ENCODE measurements at places on chromosomes 5 and 9.

- peak; percentile 28 for DNase-seq
Observed at GRCh38 chr9:77013206-77013931, 6.1 kb upstream of the FOXB2 start.

- peak; percentile 43 for DNase-seq
Observed at GRCh38 chr9:9352877-9353481, 1259.8 kb downstream of the PTPRD start.

DNA sequence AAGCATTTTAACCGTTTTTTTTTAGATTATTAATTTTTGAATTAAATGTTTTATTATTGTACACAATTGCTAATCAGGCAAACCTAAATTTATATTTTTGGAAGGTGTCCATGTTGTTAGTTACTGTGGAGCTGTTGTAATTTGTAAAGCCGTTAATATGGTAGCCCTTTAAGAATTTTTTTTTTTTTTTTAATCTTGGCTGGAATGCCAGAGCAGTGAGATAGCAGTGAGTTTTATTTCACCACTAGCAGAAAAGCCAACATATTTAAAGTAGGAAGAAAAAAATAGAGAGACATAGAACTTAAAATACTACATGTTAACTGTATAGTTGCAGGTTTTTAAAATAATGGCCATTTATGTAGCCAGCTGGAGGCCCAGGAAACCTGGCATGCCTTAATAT is 35.3 kb upstream of the RNF20 start:
- DNase-seq = no peak

- no peak for DNase-seq
Observed at GRCh38 chr9:74083681-74084433, 413.3 kb upstream of the RORB start.

- DNase-seq = no peak
Observed at GRCh38 chr5:157106630-157107461, 2.0 kb downstream of the HAVCR2 start.

GRCh38 chr5:1096838-1097237 is 15.0 kb downstream of the SLC12A7 start:
- no peak for DNase-seq

DNA sequence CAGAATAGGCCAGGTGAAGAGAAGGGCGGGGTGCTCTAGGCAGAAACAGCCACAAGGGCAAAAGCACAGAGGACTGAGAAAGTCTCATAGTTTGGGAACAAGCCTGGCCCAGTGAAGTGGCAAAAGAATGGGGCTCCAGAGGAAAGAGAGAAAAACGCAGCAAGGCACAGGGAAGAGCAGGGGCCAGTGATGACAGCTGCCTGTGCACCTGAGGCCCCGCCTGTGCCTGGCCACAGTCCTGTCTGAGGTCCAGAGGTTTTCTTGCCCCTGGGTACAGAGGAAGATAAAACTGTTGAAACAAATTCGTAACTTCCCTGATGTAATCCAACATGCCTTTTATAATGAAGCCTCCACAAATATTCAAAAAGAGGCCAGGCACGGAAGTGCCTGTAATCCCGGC is 22.0 kb downstream of the FRRS1L start:
- DNase-seq = no peak

DNA sequence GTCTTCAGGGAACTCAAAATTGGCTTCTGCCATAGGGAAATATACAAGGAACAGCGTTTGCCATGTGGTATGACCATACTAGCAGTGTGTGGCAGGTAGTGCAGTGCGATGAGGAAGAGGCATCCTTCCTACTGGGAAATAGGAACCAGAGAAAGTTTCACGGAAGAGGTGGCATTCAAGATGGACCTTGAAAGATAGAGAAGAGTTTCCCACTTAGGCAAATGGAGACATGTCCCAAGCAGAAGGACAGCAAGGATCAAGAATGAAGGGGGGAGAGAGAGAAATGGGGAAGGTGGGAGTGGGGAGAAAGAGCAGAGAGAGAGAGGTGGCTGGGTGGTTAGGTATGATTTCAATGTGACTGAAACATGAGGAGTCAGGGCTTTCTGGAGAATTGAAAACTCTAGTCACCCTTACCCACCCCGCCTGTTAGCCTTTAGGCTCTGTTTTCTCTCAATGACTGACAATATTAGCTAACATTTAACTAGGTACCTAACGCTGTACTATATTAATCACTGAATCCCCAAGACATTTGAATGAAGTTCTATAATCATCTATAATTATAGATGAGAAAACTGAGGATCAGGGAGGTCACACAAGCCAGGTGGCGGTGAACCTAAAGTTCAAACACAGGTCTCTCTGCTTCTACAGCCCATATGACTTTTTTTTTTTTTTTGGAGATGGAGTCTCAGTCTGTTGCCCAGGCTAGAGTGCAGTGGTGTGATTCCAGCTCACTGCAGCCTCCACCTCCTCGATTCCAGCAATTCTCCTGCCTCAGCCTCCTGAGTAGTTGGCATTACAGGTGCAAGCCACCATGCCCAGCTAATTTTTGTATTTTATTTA is 171.3 kb downstream of the NR3C1 start:
- DNase-seq = no peak

- DNase-seq = peak; percentile 12
Observed at GRCh38 chr9:127187231-127187956, 65.0 kb upstream of the ANGPTL2 start.

GRCh38 chr9:32413424-32413823 is 29.0 kb downstream of the ACO1 start:
- no peak for DNase-seq

DNA sequence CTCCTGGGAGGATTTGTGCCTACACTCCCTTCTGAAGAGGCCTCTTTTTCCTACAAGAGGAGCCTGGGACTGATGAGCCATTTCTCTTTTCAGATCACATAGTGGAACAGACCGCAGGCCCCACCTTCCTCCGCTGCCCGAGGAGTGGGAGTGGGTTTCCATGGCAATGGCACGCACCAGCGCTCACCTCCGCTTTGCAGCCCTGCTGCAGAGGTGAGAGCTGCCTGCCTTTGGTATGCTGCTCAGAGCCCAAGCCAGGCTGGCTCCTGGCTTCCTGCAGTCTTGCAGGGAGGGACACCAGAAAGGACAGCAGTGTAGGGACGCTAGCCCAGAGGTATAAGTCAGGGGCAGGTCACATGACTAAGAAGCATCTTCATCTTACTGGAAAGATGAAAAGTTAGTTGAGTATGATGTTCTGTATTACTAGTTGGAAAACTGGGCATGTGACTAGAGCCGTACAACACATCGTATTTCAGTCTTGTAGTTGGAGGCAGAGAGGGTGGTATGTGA is 12.4 kb downstream of the PTTG1 start:
- DNase-seq = peak; percentile 53

DNA sequence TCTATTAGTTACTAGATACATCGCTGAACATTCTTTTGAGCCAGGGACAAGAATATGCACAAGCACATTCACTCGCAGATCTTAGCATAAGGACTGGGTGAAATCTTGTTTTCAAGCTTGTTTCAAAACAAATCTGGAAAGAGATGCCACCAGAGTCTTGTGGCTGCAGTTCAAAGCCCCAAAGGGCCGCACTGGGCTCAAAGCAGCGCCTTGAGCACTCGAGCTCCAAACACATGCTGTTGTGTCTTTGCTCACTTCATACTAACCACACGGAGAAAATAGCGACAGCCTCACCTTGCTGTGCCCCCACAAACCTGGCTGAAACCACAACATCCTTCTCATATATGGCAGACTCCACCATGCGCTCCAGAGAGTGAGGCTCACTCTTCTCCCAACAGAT is 34.2 kb upstream of the IL7R start:
- no peak for DNase-seq

- DNase-seq = no peak
Observed at GRCh38 chr5:157434096-157434495, 25.9 kb upstream of the NIPAL4 start.

DNA sequence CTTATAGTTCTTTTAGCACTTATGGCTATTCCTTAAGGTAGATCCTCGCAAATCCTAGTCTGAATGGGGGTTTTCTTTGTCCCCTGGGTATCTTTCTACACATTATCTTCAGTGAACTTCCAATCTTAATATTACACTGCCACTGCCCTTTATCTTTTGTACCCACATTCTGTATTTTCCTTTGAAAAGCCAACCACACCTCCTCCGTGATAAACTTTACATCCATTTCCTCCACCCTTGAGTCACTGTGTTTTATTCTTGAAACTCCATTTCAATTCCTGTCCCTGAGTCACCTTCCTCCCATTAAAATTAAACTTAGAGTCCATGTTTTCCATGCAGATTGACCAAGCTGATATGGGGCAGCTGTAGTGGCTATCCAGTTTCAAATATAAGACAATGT is 43.2 kb upstream of the RICTOR start:
- DNase-seq = no peak

- DNase-seq = peak; percentile 15
Observed at GRCh38 chr9:37301042-37301853, 121.2 kb upstream of the GRHPR start.

DNA sequence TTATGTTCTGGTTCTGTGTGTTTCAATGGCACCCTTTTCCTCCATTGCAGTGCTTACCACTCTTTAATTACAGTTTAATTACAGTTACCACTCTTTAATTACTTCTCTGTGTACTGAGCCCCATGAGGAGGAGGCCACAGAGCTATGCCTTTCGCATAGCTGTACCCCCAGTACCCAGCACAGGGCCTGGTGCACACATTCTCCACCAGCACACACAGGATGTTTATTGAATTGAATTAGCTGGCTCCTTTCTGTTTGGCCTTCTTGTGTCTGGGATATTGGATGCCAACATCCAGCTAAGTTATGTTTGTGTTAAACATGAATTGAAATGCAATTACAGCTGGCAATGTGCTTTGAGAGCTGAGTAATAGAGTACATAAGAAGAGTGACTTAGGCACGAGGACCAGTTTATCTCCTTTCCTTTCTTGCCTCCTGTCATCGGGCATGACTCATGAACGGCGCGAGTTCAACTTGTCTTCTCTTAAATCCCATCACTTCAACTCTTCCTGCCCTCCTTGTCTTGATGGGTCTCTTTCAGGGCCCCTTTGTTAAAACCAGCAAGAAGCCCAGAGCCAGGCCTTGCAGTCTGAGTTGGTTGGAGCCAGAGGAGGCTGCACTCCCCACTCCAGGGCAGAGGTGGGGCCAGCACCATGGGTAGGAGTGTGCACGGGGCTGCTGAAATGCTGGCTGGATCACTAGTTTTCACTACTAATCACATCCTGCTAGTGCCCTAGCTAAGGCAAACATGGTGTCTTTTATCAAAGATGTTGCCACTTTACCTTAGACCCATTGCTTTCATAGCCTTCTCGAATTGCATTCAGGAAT is 37.4 kb downstream of the MVB12B start:
- DNase-seq = peak; percentile 89

Data from DMS53 (cell line).